ENCODE measurements at places on chromosomes 4 and X. TPM values are rescaled to one million over a fixed set of nuclear protein-coding genes. Genes with fewer than 3 reads are reported as not detected.

- no peak for DNase-seq
Observed at GRCh38 chr4:41285202-41285863, 28.6 kb downstream of the UCHL1 start.

DNA sequence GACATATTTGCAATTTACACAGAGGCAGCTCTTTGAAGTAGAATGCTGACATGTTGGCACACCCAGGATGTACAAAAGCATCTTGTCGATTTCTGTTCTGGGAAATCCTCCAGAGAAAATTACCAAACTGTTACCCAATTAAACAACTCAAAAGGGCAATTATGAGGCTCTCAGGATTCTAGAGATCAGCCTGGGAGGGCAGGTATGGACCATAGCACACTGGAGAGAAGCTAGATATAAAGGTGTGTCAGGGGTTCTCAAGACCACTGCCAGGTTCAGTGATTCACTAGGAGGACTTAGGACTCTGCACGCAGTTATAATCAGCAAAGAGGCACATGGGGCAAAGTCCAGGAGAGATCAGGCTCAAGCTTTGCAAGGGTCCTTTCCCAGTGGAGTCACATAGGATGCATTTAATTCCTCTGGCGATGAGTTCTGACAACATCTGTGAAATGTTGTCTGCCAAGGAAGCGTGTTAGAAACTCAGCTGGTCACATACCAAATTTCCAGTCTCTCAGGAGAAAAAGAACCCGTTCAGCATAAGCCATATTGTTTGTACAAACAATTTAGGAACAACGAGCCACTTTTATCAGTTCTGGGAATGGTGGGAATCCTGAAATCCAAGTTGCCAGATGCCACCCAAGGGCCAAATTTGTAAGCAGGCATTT lies 100.8 kb downstream of the SYTL5 start:
- no peak for DNase-seq

DNA sequence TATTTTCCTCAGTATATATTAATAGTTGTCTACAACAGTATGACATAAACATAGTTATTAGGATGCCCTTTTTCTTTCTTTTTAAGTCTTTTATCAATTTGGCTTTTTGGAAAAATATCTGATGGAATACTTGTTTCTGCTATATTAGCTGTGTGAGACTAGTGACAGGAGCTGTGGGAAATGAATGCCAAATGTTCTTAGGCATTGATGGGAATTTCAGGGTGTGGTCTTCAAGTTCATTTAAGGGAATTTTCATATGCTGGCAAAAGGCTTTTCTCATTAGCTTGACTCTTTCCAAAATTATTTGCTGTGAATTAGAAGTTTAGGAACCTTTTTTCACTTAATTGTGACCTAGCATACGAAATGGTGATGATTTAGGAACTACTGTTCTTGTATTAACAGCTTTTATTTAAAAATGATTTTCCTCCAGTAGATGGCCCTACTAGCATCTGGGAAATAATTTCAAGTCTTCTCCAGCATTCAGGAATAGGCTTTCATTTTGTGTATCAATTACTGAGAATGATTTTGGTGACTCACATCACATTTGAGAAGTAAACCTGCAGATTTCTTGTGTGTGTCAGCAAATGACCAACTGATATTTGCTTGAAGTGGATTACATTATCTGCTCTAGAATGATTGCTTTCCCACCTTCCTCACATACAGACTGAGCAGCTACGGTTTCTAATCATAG lies 70.9 kb downstream of the HTT start:
- DNase-seq: no peak

Gene SPON2
- 10.8 TPM for polyA plus RNA-seq

DNA sequence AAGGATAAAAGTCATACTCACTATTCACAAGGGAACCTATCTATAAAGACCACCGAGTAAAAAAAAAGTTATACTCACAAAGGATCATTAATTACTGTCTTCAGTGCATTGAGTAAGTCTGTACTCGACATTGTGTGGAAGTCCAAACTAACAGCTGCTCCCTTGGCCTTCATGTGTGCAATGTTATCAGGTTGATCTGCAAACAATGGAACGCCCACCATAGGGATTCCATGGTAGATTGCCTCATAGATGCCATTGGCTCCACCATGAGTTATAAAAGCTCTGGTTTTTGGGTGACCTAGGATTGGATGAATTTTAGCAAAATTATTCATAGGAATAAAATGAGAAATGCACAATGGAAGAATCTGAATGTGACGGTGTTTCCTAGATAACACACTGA lies 10.6 kb downstream of the UGT2B4 start:
- DNase-seq: no peak

DNA sequence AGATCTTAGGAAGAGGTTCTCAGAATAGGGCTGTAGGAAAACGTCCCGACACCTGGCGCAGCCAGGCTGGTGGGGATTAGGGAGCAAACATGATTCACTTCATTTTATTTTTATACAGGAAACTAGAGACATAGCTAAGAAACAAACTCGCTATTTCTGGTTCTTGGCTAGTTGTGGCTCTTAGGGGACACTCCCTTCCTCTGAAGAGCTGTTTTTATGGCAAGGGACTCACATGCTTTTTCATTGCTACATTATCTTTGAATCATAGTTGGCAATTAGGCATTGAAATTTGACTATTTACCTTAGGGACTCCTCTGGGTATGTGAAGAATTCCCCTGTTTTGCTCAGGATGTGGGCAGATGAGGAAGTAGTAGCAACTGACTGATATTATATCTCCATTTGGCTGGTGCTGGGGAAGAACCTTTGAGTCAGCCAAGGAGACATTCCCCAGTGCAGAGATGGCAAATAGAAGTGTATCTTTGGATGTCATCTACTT lies 174.5 kb downstream of the SMIM20 start:
- no peak for DNase-seq

- no peak for DNase-seq
Observed at GRCh38 chr4:114038762-114039387, 59.4 kb upstream of the ARSJ start.

GRCh38 chrX:69508610-69509009 lies 4.5 kb downstream of the NALF2 start:
- DNase-seq: no peak

DNA sequence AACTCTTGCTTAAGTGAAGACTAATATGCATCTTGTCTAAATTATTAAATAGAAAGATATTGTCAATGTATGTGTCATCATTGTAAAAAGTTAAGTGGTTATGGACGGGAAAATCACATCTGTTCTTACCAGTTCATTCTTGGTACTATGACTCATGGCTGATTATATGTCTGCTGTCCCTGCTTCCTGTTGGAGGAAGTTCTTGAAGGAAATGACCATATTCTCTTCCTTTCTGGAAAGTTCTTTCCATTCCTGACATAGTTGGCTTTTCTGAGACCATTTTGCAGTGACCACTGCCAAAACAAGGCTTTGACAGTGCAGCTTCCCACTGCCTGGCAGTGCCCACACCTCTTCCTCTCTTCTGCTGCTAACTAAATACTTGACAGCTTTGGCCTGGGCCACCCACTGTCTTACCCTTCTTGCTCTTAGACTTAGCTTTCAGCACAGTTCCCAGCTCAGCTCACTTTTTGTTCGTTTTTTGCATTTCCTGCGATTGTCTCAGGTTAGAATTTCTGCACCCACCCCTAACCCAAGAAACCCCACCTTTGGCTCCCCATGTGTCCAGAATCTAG lies 13.2 kb upstream of the CLDN24 start:
- DNase-seq: no peak

Gene TKTL1
- 0.28 TPM for polyA plus RNA-seq

Gene PDE5A
- 56.0 TPM for polyA plus RNA-seq

DNA sequence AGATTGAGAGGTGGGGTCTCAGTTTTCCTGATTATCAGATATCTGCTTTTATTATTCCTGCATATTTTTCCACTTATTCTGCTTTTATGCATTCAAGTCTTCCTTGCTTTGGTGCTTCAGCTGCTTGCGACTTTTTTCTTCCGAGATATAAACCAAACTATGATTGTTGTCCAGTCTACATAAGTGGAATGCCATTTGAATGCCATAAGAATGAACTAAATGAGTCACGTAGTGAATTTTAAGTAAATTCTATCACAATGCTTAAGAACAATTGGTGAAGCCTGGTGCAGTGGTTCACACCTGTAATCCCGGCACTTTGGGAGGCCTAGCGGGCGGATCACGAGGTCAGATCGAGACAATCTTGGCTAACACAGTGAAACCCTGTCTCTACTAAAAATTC lies 189.1 kb downstream of the PCDH18 start:
- DNase-seq: no peak

Gene HSD17B13
- 0.71 TPM for polyA plus RNA-seq

DNA sequence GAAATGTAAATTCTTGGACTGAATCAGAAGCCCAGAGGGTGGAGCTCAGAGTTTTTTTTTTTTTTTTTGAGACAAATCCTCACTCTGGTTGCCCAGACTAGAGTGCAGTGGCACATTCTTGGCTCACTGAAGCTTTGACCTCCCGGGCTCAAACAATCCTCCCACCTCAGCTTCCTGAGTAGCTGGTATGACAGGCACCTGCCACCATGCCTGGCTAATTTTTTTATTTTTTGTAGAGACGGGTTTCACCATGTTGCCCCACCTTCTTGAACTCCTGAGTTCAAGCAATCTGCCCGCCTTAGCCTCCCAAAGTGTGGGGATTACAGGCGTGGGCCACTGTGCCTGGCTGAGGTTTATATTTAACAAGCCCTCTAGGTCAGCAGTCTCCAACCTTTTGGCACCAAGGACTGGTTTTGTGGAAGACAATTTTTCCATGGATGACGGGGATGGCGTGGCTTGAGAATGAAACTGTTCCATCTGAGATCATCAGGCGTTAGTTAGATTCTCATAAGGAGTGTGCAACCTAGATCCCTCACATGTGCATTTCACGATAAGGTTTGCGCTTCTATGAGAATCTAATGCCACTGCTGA lies 76.7 kb downstream of the FHIP1A start:
- DNase-seq: no peak

- DNase-seq: no peak
Observed at GRCh38 chr4:71944956-71945355, 86.8 kb upstream of the NPFFR2 start.

DNA sequence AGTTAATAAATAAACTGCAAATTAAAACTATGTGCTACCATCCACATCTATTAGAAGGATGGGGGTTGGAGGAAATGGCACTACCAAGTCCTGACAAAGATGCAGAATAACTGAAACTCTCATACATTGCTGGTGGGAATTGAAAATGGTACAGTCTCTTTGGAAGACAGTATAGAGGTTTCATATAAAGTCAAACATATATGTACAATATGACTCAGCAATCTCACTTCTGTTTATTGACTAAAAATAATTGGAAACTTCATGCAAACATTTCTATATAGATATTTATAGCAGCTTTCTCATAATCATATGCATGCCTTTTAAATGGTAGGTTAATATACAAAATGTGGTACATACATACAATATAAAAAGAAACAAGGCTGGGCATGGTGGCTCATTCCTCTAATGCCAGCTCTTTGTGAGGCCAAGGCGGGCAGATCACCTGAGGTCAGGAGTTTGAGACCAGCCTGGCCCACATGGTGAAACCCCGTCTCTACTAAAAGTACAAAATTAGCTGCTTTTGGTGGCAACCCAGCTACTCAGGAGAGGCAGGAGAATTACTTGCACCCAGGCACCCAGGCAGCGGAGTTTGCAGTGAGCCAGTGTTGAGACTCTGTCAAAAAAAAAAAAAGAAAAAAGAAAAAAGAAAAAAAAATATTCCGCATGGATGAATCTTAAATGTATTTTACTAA lies 225.0 kb upstream of the CXXC4 start:
- DNase-seq: no peak

- DNase-seq: no peak
Observed at GRCh38 chr4:26069218-26069617, 155.2 kb downstream of the SMIM20 start.

GRCh38 chrX:112819008-112819640 lies 21.5 kb downstream of the AMOT start:
- DNase-seq: no peak

All from left kidney (tissue), 8 donors.